ENCODE measurements at places on chromosomes 2 and 18. TPM values are rescaled to one million over a fixed set of nuclear protein-coding genes. Genes with fewer than 3 reads are reported as not detected.

TCF23 gene
- not detected for total RNA-seq

TDRD15 gene
- total RNA-seq = not detected

RGPD3 gene
- 0.16 TPM for total RNA-seq

SERPINB4 gene
- total RNA-seq = not detected

FBXO36 gene
- 1.5 TPM for total RNA-seq

ALPP gene
- total RNA-seq = not detected

ITGA6 gene
- total RNA-seq = 650 TPM

IL1A gene
- not detected for total RNA-seq
